ENCODE measurements at places on chromosomes 6 and 20.

GRCh38 chr6:163646133-163646532 is 231.6 kb downstream of the QKI start:
- DNase-seq: no peak

DNA sequence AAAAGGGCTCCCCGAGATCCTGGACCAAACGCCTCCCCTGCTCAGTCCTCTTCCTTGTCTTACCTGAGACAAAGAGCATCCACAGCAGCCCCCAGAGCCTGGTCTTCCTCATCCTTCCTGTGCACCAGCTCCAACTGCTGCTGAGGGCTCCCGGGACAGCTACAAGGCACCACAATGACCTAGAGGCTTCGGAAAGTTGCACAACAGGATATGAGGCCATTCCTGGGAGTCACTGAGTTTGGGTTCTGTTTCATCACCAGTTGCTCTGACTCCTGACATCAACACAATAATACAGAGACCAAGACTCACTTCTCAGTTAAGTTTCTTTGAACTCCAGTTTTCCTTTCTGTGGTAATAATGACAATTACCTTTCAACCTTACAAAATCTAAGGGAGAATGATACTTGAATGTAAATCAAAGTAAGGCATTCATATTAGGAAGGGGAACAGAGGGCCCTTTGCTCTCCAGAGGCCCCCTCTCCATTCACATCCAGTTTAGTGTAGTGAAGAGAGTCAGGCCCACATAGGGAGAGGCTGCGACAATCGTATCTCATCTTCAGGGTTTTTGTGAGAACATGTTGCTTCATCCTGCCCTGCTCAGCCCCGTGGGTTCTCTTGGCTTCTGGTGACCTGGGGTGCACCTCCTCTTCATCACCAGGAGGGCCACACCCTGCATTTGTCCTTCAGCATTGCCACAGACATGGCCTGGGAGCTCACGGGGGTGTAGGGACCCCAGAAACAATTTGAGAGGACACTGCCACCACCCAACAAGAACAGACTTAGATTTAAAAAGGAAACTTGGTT is at the start of gene TREM1:
Gene TREM1, minus strand, starts transcription at position 139 of the 803 bp plus-strand sequence. Its CDS starts 27 bp downstream, at position 112.
- DNase-seq: peak; percentile 4

DNA sequence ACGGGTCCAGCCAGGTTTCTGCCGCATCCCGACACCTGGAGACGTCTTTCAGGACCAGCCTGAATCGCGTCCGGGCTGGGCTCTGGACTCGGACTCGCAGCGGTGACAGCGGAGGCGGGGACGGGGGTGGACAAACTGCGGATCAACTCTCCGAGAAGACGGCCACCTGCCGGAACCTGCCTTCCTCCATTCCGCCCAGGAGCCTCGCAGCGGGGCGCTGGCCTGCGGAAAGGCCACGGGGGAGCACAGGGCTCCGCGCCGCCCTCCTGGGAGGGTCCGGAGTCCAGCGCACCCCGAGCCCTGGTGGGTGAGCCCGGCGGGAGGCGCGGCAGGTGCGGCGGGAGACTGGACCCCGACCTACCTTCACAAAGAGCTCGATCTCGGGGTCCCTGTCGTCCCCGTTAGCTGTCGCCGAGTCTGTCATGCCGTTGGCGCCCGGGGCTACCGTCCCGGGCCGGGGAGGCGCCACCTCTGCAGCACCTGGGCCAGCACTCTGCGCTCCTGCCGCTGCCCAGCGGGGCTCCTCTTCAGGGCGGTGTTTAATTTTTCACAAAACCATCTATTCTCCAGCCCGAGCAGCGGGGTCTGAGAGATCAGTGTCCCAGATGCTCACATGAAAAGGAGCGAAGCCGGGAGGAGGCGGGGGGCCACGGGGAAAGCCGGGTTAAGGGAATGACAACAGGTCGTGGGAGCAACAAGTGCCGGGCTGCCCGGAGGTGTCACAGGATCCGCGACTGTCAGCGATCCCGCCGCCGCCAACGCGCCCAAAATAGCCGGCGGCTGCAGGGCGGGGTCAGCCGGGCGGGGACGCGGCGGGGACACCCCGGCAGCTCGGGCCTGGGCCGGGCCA is at the start of gene CLIC5:
Gene CLIC5, minus strand, starts transcription at position 742 of the 850 bp plus-strand sequence. Its CDS starts 318 bp downstream, at position 424.
- DNase-seq: no peak

- no peak for DNase-seq
Measured at GRCh38 chr6:125823180-125823579, 32.4 kb downstream of the NCOA7 start.

DNA sequence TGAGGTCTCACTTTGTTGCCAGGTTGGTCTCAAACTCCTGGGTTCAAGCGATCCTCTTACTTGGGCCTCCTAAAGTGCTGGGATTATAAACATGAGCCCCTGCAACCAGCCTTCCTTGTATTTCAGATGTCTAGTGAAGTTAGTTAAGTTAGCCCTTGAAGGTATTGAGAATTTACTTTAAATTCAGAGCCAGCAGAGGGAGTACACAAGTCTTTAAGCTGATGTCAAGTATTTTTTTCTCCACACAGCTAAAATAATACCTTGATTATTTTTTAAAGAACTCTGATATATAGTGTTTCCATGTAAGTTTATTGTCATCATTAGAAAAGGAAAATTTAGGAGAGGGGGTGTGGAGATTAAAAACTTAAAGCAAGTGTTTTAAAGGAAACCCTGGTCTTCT is 9.8 kb downstream of the FOXO3 start:
- DNase-seq: peak; percentile 47

Measured in hematopoietic multipotent progenitor cell treated with erythropoietin and hydrocortisone succinate and interleukin-3 and kit ligand, for 8 days (in vitro differentiated cells).